Activated T-helper 9 cell treated with anti-CD3 and anti-CD28 coated beads, Interleukin-2, amount 50 U/mL, for 16 hours (primary cell): ENCODE measurements at places on chromosomes 7 and 10.

GRCh38 chr10:11806706-11807105 is 16.4 kb upstream of the PROSER2 start:
- no peak for DNase-seq

DNA sequence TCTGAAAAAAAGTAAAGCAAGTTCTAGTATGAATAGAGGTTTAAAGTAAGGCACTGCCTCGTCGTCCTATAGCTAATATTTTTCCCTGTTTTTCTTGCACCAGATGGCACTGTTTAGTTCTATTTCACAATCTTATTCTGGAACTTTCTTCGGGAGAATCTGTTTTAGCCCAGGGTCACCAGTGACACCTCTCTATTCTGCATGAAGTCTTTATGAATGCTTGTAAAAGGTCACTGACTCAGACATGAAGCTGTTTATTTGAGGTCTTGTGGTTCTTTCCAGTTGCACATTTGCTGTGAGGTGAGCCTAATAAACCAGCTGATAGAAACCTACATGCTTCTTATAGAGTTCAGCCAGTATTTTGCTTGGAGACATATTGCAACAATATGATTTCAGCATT is 444.3 kb downstream of the AUTS2 start:
- DNase-seq: no peak

DNA sequence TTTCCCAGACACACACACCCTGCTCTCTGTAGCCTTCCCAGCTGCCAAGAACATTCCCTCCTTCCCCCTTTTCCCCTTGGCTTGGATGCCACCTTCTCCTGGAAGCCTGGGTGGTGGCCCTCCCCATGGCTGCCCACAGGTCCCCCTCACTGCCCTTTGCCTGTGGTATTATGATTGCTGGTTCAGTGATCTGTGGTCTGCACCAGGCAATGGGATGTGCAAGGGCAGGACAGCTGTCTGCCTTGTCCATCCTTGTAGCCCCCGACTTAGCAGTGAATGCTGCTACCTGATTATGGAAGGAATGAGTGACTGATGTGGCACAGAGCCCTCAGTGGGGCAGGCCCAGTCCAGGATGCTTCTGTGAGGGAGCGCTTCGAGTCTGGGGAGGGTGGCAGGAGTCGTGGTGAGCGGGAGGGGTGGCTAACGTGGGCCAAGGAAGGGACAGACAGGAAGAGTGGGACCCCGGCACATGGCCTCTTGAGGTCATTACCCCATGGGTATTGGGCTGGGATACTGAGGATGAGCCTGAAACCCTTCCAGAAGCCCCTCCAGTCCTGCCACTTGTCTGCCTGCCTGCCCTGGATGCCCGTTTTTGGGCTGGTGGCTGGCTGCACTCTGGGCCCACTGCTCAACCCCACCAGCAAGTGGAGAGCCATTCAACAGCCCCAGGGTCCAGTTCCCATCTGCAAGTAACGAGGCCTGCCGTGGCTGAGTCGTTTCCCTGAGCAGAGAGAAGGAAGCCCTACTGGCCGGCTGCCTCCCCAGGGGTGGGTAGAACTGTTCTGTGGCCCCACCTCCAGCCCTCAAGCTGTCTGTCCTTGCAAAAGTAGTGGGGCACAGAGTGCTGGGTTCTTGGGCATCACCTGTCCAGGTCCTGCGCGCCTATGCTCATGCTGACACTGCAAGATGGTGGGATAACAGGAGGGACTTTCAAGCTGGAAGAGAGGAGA is 8.8 kb downstream of the CHST3 start:
- DNase-seq: no peak

DNA sequence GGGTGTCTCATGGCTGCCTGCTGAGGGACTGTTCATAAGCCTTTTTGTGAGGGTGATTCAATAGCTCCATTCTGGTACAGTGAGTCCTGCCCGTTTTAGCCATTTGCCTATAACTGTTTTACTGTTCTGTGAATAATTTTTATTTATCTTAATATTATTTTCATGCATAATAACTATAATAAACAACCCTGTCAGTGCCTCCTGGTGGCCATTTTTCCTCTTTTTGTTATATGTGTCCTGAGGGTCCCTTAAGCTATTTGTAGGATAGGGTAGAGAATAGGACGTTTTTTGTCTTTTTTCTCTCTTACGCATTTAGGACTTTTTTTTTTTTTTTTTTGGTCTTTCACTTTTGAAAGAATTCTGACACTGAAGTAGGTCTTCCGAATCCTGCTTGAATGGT is 2.9 kb downstream of the C1QL3 start:
- no peak for DNase-seq

DNA sequence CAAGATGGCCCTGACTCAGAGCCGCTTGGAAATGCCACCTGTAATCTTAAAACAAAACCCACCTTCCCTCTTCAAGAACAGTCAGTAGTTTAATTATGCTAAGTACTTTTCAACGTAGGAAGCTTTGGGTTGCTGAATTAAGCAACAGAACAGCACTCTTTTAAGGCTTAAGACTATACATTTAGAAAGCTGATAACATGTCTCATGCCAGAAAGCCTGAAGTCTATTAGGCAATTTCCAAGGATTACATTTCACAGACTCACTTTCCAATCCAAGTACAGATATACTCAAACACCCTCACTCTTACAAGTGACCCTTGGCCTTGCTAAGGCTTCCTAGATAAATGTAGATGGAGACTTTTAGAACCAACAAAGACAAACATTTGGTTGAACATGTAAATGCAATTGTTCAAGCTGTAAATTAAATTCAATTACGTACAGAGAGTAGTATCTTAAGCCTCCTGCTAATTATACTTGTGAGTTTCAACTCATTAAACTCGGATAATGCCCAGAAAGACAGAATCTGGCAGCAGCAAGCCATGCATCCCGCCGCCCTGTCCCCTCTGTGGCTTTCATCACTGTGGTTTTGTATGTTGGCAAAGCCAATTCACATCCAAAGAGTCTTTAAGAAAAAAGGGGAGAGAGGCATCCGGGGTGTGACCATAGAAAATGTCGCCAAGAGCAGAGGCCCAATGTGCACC is 283.1 kb upstream of the NRP1 start:
- DNase-seq: no peak

DNA sequence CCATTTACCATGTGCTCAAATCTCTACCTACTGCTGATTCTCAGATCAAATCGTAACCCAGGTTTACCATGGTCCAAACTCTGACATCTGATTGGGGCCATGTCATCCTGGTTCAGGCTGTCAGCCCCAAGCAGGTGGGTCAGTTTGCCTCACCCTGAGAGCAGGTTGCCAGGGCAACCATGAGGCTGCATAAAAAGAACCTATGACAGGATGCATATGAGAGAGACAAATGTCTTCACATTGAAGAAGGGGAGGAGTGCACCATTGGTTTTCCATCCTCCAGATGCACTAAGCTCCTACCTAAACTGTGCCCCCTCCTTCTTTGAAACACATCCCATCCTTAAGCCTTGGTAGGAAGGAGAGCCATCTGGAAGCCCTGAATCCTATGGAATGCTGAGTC is 10.2 kb downstream of the PRSS1 start:
- DNase-seq: no peak

GRCh38 chr7:102170393-102170970 is 116.2 kb upstream of the SH2B2 start:
- no peak for DNase-seq

DNA sequence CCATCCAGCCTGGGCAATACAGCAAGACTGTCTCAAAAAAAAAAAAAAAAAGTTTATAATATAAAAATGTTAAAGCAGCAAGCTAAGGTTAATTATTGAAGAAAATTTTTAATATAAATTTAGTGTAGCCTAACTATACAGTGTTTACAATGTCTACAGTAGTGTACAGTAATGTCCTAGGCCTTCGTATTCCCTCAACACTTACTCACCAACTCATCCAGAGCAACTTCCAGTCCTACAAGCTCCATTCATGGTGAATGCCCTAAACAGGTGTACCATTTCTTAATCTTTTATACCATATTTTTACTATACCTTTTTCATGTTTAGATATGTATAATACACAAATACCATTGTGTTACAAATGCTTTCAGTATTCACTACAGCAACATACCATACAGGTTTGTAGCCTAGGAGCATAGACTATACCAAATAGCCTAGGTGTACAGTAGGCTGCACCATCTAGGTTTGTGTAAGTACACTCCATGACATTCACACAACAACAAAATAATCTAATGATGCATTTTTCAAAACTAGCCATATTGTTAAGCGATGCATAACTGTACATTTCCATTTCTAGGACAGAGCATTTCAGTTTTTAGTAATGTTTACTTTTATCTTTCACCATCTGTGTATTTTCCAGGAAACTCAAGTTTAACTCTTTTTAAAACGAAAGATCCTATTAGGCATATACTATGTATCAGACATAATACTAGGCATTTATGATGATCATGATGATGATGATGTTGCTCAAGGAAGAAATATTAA is 43.3 kb downstream of the CNOT4 start:
- DNase-seq: no peak

- no peak for DNase-seq
These were observed 47.7 kb upstream of the MGAM2 start for GRCh38 chr7:142063551-142064442.

- DNase-seq: no peak
These were observed 1.9 kb downstream of the LRRC20 start for GRCh38 chr10:70380350-70381135.

DNA sequence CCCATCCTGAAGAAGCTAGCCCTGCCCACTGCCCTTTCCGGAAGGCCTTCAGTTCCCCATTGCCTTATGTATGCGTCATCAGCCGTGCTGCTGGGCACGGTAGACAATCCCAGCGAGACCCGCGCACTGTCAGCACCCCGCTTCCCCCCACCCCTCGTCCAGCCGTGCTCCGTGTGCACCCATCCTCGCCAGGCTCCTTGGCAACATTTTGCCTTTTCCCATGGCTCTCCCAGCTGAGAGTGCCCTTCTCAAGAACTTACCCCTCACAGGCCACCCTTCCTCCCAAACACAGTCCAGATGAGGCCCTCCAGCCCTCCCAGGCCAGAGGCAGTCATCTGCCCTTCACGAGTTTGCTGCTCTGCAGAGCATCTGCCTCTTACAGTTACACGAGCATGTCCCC is 633.8 kb upstream of the FOXK1 start:
- DNase-seq: no peak

DNA sequence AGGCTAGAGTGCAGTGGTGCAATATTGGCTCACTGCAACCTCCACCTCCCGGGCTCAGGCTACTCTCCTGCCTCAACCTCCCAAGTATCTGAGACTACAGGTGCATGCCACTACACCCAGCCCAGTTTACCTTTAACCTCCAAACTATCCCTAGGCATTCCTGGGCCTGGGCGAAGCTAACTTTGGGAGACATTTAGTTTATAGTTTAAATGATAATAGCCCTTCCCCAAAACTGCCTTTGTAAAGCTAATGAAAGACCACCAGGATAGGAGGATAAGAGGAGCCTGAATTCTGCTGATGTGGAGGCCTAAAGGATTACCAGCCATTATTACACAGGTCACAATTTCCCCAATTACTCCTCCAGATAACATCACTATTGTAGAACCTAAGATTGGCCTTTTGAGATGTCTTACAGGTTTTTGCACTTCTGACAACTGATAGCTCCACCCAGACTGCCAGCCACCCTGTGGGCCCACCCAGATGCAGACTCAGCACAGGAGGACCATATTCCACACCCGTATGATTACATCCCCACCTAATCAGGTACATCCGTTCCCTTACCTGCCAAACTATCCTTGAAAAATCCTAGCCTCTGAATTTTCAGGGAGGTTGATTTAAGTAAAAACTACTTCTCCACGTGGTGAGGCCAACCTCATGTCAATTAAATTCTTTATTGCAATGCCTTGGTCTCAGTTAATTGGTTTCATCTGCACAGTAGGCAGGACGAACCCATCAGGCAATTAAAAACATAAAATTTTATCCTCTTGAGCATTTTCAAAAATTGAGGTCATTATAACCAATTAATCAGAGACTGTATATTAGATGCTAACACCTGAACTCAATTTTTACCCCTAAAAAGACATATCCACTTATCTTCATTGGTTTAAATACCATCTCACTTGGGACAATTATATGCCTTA is 62.3 kb upstream of the TMEM254 start:
- DNase-seq: no peak

DNA sequence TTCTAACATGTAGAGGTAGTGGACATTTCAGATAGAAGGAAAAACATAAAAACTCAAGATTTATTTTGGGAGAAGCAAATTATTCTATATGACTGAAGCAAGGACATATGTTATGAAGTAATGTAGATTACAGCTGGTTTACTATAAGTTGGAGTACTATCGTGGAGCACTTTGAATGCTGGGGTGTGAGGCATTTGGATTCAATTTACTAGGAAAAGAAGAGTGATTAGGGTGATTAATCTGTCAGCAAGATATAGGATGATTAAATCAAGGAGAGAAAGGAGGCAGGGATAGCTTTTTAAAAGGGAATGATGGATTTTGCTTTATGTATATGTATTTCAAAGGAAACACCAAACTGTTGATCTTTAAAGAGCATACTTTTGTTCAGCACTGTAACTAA is 318.4 kb upstream of the KAT6B start:
- DNase-seq: no peak

DNA sequence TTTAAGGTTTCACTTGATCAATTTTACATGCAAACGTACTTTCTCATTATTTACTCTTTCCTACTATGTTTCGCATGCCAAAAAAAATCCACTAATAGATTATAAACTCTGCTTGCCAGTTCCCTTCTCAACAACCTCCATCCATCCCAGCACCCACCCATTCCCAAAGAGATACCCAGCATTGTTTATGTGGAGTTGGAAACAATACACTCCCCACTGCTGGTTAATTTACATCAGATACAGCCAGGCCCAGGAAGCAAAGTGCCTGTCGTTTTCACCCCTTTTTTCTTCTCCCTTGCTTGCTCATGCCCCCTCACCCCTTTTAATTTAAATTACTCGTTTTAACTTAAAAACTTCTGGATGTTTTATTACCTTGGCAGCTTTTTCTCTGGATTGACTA is 59.9 kb downstream of the HIBADH start:
- DNase-seq: no peak

- no peak for DNase-seq
These were observed 15.3 kb downstream of the GPRIN2 start for GRCh38 chr10:46541017-46541661.

- DNase-seq: peak; percentile 55
These were observed 17.4 kb downstream of the PSPH start for GRCh38 chr7:56033671-56034432.

DNA sequence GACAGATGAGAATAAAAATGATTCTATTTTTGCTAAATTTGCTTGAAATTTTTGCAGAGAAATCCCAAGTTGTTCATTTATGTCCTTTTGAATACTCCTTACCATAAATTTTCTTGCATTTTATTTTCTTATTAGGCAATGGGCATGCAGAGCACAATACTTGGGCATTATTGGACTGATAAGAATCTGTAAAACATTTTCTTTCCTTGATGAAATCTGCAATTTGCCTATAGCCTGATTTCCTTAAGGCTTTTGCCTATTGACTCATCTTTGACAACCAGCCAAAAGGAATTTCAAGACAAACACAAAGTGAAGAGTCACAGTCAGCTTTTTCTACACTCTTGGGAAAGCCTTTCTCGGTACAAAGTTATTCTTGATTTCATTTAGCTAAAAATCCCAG is 30.5 kb upstream of the GNAT3 start:
- DNase-seq: no peak

GRCh38 chr7:142964502-142965246 is 2.5 kb upstream of the KEL start:
- DNase-seq: no peak
